ENCODE measurements at places on chromosomes 3 and 15.

- peak; percentile 44 for DNase-seq
Observed at GRCh38 chr3:4504340-4505261, 11.5 kb downstream of the ITPR1 start.

- no peak for DNase-seq
Observed at GRCh38 chr15:24017470-24017869, 330.4 kb upstream of the NDN start.

DNA sequence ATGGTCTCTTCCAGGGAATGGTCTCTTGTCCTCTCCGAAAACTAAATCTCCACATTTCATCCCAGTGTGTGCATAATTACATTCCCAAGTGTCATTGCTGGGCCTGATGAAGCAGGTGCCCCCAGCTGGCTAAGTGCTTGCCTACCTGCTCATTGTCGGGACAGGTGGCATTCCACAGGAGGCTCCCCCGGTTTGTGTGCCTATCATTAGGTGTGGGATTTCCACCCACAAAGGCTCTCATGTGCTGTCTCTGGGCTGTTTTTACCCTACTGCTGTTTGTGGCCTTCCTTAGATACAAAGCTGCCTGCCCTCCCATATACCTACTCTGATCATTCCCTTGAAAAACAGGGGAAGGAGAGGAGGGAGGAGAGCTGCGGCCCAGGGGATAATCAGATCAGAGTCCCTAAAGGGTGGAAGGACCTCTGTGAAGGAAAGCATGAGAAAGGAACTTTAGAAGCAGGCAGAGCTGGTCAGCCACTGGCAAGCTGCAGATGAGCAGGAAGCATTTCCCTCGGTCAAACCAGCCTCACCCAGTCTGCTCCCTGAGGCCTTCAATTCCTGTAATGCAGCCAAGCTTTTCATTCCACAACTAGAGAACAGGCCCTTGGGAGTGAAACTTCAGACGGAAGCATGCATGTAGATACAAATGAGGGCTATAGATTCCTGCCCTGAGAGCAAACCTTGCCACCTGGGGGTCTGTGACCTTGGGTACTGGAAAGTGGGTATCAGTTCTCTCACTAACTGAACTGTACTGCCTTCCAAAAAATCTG lies 60.7 kb upstream of the HEG1 start:
- DNase-seq = peak; percentile 58

DNA sequence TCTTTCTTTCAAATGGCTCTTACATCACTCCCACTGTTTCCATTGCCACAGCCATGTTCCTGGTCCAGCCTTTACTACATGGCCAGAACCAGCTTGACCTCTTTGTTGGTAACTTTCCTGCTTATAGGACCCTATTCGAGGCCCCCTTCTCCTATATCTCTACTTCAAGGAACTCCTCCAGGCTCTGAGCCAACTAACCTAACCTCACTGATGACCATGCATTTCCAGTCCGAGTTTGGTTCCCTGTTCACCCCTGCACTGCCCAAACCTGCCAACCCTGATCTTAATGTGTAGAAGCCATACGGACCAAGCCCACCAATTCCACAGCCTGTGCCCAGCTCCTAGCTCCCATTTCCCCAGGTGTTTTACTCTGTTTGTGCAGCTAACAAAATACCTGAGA lies 38.4 kb upstream of the TIPARP start:
- no peak for DNase-seq

GRCh38 chr3:179446501-179446900 lies 4.8 kb downstream of the GNB4 start:
- peak; percentile 25 for DNase-seq

- DNase-seq = no peak
Observed at GRCh38 chr3:129412542-129413198, 15.8 kb downstream of the EFCAB12 start.

DNA sequence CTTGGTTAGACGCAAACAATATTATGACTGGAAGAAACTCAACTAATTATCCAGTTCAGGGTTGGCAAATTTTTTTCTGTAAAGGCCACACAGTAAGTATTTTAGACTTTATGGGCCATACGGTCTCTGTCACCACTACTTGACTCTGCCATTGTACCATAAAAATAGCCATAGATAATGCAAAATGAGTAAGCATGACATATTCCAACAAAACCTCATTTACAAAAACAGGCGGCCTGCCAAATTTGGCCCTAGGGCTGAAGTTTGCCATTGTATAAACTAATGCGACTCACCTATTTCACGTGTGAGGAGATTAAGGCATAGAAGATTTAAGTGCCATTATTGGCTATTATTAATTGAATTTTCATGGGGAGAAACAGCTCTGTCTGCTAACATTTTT lies 116.8 kb upstream of the CNTN6 start:
- DNase-seq = no peak

DNA sequence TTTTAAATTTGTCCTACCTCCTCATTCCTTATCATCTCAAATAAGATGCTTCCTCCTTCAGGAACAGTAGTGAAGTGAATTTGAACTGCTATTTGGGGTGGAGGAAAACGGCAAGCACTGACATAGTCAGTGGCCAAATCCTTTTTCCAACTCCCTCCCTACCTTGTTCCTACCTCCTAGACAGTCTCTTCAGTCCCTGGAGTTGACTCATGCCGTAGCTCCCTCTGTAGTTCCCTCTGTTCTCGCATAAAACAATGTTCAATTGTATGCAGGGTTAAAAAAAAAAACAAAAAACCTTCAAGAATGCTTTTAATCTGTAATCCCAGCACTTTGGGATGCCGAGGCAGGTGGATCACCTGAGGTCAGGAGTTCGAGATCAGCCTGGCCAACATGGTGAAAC lies 1.4 kb downstream of the UBR1 start:
- DNase-seq = no peak

- DNase-seq = no peak
Observed at GRCh38 chr15:23518104-23518503, 47.4 kb upstream of the MKRN3 start.

DNA sequence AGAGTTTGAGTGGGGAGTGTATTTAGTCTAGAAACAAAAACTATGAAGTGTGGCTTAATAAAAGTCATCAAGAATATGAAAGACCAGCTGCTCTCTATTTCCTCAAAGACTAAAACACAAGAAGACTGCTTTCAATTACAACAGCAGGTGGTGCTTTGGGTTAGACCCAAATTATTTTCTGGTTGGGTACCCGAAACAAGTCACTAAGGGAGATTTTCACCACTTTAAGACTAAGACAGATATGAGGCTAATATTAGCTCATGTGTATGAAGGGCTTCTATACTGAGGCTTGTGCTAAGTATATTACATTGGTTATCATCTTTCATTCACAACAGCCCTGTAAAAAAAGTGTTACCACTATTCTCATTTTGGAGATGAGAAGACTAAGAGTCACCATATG lies 43.1 kb downstream of the COL8A1 start:
- DNase-seq = peak; percentile 74

DNA sequence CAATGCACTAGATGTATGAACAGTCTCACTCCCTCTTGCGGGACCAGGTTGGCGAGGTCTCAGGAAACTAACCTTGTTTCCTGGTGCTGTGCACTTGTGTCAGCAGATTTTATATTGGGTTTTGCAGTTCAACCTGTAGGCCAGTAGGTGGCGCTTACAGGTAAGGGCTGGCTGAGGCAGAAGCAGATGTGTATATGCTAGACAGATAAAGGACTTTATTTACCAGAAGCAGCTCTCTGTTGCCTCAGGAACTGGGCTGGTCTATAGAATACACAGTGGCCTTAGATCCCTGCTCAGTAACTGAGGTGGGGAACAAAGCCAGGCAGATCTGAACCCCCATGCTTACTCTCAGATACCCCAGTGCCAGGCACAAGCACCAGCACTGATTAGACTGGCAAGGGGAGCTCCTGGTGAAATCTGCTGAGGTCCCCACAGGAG lies 296.8 kb downstream of the DOCK3 start:
- peak; percentile 69 for DNase-seq

DNA sequence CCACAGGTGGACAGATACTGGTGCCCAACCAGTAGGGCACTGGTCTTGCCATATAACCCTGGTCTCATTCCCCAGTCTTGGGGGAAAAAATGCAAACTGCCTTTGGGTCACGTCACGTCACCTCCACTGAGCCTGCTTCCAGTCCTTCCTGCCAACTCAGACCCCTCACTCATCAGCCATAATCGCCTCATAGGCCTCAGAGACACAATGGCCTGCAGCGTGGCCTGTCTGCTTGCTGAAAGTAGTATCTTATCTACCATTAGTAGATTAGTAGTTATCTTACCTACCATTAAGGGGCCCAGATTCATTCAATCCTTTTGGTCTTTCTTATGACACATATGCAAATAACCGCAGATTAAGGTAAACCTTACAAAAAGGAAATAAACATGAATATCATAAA lies 93.8 kb downstream of the FAM174B start:
- DNase-seq = no peak

- DNase-seq = no peak
Observed at GRCh38 chr3:47342151-47342550, 38.7 kb upstream of the PTPN23 start.

GRCh38 chr3:4495294-4496086 lies 2.3 kb downstream of the ITPR1 start:
- DNase-seq = no peak

GRCh38 chr3:170189398-170190256 lies 8.1 kb upstream of the PHC3 start:
- no peak for DNase-seq

GRCh38 chr15:99019558-99020540 lies 12.3 kb upstream of the PGPEP1L start:
- no peak for DNase-seq

GRCh38 chr3:15535732-15536131 lies 14.2 kb upstream of the COLQ start:
- DNase-seq = no peak

DNA sequence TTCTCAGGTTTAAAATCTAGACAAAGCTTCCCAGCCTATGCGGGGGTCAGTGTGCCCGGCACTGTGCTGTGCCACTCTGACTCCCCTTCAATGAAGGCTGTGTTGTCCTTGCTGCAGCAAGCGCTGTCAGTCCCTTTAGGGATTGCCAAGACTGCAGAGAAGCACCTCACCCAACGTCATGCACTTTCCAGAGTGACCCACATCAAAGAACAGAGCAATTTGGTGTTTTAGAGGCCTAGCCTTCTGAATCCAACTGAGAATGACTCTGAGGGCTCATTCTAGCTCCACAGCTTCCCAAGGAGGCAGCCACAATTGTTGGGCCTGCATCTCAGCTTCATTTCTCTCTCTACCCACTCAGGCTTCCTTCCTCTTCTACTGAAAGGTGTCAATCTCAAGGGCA lies 26.4 kb downstream of the SLC9A9 start:
- no peak for DNase-seq

GRCh38 chr15:29864501-29864900 lies 42.2 kb upstream of the TJP1 start:
- DNase-seq = no peak

- peak; percentile 68 for DNase-seq
Observed at GRCh38 chr3:16927485-16927884, 42.7 kb downstream of the PLCL2 start.

DNA sequence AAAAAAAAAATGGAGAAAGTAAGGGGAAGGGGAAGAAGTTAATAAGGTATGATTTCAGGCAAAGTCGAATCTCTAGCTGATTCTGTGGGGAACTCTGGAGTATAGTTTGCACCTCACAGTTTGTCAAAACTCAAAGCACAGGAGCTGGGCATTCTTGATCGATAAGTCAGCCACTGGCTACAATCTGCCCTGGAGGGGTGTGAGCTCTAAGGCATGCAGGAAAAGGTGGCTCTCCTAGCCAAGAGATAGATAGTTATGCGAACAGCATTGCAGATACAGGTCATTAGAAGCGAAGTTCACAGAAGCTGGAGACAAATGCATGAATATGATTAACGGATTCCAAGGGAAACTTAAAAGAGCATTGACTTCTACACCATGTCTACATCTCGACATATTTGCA lies 952.6 kb downstream of the AGBL1 start:
- no peak for DNase-seq

DNA sequence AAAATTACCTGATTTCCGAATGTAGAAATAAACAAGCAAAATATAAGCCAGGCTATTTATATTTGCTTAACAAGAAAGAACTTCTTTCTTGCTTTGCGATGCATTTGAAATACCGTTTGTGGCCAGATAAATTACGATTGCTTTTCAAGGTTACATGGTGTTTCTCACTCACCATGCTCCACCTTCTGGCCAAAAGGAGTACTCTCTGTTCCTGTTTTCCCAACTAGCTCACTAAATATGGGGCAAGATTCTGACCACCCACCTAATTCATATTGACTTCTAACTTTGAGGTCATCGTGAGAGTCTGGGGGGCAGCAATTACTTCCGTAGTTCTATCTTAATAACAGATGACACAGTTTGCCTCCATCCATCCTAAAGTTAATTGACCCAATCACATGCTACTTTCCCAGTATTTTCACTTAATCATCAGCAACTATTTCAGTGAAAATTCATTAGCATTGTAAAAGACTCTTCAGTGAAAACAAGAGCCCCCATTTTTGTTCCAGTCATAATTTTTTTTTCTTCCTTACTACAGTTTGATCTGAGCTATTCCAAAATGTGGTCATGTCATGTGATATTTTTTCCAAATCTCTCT lies 25.9 kb downstream of the ACP3 start:
- DNase-seq = peak; percentile 65

GRCh38 chr3:17194116-17194515 lies 309.4 kb downstream of the PLCL2 start:
- DNase-seq = no peak

- no peak for DNase-seq
Observed at GRCh38 chr3:60720736-60721135, 530.5 kb downstream of the FHIT start.

GRCh38 chr3:169362868-169363267 lies 300.6 kb downstream of the MECOM start:
- no peak for DNase-seq

GRCh38 chr3:72288955-72289691 lies 504.2 kb upstream of the PROK2 start:
- peak; percentile 36 for DNase-seq
